ENCODE measurements at places on chromosomes 16 and 17.

DNA sequence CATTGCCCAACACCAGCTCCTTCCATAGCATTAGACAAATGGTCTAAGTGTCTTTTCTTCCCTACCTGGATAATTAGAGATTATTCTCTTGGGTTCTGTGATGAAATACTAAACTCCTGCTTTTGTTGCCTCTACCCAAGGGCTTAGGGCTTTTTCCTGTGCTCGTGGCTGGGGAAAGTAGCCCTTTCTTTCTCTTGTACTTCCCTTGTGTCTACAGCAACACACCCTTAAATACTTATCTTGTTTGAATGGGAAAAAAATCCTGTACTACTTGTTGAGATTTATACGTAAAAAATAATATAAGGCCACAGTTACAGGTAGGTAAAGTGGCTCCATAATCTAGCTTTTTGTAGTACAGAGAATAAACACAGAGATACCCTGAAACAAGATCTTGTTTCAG is 7.0 kb upstream of the NACA2 start:
- no peak for DNase-seq

- DNase-seq: no peak
Measured at GRCh38 chr17:6713130-6713917, at the start of gene SLC13A5. Gene SLC13A5, minus strand, starts transcription at chr17:6713369. Its CDS starts 36 bp downstream, at chr17:6713333.

DNA sequence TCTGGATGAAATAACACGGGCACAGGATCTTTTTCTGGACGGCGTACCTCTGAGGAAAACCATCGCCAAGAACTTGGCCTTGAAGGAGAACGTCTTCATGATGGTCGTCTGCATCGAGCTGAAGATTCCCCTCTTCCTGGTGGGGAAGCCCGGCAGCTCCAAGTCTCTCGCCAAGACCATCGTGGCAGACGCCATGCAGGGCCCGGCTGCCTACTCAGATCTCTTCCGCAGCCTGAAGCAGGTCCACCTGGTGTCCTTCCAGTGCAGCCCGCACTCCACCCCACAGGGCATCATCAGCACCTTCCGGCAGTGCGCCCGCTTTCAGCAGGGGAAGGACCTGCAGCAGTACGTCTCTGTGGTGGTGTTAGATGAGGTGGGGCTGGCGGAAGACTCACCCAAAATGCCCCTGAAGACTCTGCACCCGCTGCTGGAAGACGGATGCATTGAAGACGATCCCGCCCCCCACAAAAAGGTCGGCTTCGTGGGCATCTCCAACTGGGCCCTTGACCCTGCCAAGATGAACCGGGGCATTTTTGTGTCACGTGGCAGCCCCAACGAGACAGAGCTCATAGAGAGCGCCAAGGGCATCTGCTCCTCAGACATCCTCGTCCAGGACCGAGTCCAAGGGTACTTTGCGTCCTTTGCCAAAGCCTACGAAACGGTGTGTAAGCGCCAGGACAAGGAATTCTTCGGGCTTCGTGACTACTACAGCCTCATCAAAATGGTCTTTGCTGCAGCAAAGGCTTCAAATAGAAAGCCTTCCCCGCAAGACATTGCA is 68.3 kb upstream of the ENDOV start:
- DNase-seq: no peak

DNA sequence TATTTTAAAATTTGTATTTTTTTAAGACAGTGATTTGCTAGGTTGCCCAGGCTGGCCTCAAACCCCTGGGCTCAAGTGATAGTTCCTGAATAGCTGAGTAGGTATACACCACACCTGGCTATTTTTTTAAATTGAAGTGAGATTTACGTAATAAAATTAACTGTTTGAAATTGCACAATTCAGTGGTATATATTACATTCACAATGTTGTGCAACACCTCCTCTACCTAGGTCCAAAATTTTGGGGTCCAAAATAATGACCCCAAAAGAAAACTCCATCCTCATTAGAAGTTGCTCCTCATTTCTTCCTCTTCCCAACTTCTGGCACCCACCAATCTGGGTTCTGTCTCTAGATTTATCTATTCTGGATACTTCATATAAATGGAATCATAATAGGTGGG is 3.0 kb upstream of the SMARCD2 start:
- DNase-seq: no peak

DNA sequence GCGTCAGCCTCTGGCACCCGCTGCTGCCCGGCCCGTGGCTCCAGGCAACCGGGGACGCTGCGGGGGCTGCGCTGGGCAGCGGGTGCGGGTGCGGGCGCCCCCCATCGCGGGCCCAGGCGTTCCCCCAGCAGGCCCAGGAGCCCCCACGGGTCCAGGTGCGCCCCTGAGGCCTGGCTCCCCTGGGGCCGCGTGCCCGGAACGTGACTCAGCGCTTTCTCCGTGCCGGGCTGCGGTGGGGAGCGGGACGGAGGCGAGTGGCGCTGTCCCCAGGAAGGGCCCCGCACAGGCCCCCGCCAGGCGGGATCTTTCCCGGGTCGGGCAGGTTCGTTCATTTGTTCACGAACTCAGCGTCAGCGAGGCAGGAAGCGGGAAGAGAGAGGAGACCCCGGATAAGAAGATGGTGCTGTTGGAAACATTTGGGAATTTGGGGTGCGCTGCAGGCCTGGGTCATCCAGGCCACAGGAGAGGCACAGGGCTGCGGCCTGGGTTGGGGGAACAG is 18.4 kb upstream of the EXOC7 start:
- no peak for DNase-seq

- no peak for DNase-seq
Measured at GRCh38 chr16:10497132-10498101, 83.0 kb downstream of the EMP2 start.

- no peak for DNase-seq
Measured at GRCh38 chr17:77352441-77352840, 211.7 kb downstream of the SEC14L1 start.

- no peak for DNase-seq
Measured at GRCh38 chr16:9484426-9484825, 393.0 kb downstream of the HAPSTR1 start.

DNA sequence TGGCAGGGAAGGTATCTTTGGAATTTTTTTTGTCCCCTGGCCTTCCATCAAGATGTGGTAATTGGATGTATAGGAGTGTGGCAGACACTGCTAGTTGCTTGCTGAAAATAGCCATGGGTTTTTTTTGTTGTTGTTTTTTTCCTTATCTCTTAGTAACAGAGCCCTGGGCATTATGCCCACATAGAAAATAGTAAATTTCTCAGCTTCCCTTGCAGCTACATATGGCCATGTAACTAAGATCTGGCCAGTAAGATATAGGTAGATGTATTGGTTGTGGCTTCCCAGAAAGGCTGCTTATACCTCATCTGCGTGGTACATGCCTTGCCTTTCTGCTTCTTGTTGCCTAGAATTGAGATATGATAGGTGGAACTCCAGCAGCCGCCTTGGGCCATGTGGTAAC is 349.9 kb downstream of the CPPED1 start:
- DNase-seq: no peak

- DNase-seq: no peak
Measured at GRCh38 chr16:54968784-54969183, 38.1 kb downstream of the IRX5 start.

Data from stimulated activated CD4-positive, alpha-beta T cell treated with anti-CD3 and anti-CD28 coated beads, TNF-alpha, amount 100 ng/mL, for 4 hours (primary cell).